ENCODE measurements at places on chromosomes 5 and 9. TPM values are rescaled to one million over a fixed set of nuclear protein-coding genes. Genes with fewer than 3 reads are reported as not detected.

DNA sequence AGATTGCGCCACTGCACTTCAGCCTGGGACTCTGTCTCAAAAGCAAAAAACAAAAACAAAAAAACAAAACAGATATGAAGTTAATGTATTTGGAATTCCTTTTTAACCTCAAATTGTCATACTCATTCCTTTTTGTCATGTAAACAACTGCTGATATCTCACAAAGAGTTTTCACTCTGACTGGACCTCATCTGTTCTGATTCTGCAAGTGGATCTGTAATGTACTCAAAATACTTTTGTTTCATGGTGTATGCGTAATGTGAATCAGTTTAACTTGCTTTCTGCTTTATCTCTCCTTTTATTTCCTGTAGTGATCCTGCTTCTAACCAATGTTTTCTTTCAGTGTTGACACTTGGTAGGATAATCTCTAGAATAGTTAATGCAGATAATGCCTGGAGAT, 106.7 kb downstream of the FOCAD start:
- H3K27me3 ChIP-seq = no peaks in the 10 kb centered on the region

DNA sequence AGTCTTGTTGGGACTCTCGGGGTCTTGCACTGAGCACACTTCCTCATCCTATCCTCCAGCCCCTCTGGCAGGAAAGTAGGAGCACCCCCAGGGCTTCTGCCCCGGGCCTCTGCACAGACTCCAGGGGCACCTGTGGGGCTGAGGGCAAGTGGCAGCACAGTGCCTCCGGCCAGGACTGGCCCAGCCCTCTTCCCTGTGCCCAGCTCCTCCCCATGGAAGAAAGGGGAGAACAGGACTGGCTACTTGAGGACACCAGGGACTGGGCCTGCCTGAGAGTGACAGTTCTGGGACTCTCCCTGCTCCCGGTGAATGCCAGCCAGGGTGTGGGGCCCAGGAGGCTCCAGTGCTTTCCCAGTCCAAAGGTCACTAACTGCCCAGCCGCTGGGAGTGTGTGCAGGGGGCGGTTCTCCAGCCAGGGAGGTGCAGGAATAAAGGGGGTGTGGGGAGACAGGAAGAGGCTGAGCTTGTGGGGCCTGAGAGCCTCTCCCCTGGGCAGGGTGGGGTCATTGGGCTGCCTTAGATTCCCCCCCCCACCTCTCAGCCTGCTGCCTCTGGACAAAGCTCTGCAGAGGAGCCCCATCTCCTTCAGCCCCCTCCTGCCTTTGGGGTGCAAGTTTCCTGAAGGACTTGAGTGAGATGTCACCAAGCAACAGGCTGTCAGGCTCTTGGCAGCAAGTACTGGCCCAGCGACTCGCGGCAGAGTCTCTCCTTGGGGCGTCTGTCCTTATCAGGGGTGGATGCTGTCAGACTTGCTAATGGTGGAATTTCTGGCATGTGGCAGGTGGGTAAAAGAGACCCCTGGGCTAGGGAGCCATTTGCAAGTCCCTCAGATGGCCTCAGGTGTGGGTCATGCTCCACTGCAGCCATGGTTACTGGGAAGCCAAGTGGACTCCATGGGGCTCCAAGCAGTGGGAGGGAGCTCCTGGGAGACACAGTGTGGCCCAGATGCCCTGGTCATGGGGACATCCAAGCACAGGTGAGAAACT, 19.1 kb upstream of the JADE2 start:
- no peaks in the 10 kb centered on the region for H3K27me3 ChIP-seq
- peak overlapping the region; percentile 90 for H3K27ac ChIP-seq
- peak overlapping the region; percentile 46 for H3K4me3 ChIP-seq
- peaks cover 10% of the 10 kb centered on the region for H3K36me3 ChIP-seq

DNA sequence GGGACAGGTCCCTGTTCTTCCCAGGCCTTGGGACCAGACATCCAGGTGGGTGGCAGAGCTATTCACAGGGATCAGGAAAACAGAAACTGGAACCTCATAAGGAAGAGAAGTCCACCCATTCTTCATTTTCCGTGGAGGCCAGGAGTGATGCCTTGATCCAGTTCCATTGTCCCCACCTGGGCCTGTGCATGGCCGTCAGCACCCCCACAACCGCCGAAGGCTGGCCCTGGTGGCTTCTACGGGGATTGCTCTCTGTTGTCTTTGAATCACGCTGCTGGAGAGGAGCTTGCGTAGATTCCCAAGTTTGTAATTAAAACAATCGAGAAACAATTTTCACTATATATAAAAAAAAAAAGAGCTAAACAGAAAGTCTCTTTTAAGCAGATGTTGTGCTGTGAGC, 134.4 kb downstream of the MVB12B start:
- H3K27ac ChIP-seq = no peak overlapping the region
- no peak overlapping the region for H3K4me3 ChIP-seq
- no peaks in the 10 kb centered on the region for H3K27me3 ChIP-seq

- DNase-seq = no peak
- peak overlapping the region; percentile 87 for H3K4me3 ChIP-seq
- H3K4me1 ChIP-seq = peaks cover 38% of the 10 kb centered on the region
- peak overlapping the region; percentile 91 for H3K27ac ChIP-seq
- peaks cover 48% of the 10 kb centered on the region for H3K36me3 ChIP-seq
Measured at GRCh38 chr5:140555747-140556312, 1.4 kb downstream of the SRA1 start.

DNA sequence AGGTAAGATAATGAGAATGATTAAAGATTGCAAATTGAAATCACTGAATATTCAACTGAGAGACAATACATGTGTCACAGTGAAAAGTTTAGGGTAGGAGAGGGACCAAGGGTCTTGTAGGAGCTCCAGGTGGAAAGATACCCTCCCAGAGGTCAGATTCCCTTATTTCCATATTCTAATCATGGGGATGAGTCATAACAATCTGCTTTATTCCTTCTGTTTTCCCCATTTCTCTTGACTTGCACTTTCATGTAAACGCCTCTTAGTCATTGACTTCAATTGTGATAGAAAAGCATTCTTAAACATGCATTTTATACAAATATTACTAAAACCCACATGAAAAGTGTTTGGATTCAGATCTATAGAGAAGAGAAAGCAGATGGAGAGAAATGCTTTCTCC, 81.3 kb upstream of the CTSL start:
- peaks cover 14% of the 10 kb centered on the region for H3K4me1 ChIP-seq
- H3K4me3 ChIP-seq = no peak overlapping the region
- H3K27ac ChIP-seq = no peak overlapping the region
- H3K27me3 ChIP-seq = no peaks in the 10 kb centered on the region
- peaks cover 16% of the 10 kb centered on the region for H3K36me3 ChIP-seq
- DNase-seq = no peak

DNA sequence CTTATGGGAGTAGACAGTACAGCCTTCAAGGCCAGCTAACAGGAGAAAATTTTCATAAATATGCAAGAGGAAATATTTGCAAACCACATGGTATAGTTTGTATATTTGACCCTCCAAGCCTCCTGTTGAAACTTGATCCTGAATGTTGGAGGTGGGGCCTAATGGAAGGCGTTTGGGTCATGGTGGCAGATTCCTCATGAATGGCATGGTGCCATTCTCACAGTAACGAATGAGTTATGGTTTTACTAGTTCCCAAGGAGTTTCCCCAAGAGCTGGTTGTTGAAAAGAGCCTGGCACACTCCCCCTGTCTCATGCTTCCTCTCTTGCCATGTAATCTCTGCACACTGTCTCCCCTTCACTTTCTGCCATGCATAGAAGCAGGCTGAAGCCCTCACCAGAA, 3.3 kb upstream of the PAIP1 start:
- H3K4me1 ChIP-seq = peaks cover 6% of the 10 kb centered on the region
- no peaks in the 10 kb centered on the region for H3K36me3 ChIP-seq
- no peak overlapping the region for H3K4me3 ChIP-seq
- no peaks in the 10 kb centered on the region for H3K27me3 ChIP-seq
- no peak overlapping the region for H3K27ac ChIP-seq
- peak; percentile 50 for DNase-seq

- no peaks in the 10 kb centered on the region for H3K27me3 ChIP-seq
- no peak for DNase-seq
- no peak overlapping the region for H3K4me3 ChIP-seq
- H3K27ac ChIP-seq = no peak overlapping the region
- H3K4me1 ChIP-seq = no peaks in the 10 kb centered on the region
Measured at GRCh38 chr5:156561651-156562050, 234.7 kb downstream of the SGCD start.

- no peaks in the 10 kb centered on the region for H3K36me3 ChIP-seq
- H3K27me3 ChIP-seq = no peaks in the 10 kb centered on the region
- no peak overlapping the region for H3K4me3 ChIP-seq
- H3K4me1 ChIP-seq = no peaks in the 10 kb centered on the region
Measured at GRCh38 chr9:123395689-123396511, 39.9 kb downstream of the CRB2 start.

GRCh38 chr9:34125681-34126206, 754 bp downstream of the DCAF12 start:
- DNase-seq = peak; percentile 27
- H3K4me3 ChIP-seq = peak overlapping the region; percentile 93
- peak overlapping the region; percentile 93 for H3K27ac ChIP-seq
- peaks cover 38% of the 10 kb centered on the region for H3K36me3 ChIP-seq

LRRC19 gene
- not detected for total RNA-seq

CLK4 gene
- total RNA-seq = 49.3 TPM

INVS gene
- total RNA-seq = 24.9 TPM

PCDHB13 gene
- 4.7 TPM for total RNA-seq

TYRP1 gene
- not detected for total RNA-seq

INPP5E gene
- 17.4 TPM for total RNA-seq
